ENCODE measurements at places on chromosomes 4 and X. TPM values are rescaled to one million over a fixed set of nuclear protein-coding genes. Genes with fewer than 3 reads are reported as not detected.

DNA sequence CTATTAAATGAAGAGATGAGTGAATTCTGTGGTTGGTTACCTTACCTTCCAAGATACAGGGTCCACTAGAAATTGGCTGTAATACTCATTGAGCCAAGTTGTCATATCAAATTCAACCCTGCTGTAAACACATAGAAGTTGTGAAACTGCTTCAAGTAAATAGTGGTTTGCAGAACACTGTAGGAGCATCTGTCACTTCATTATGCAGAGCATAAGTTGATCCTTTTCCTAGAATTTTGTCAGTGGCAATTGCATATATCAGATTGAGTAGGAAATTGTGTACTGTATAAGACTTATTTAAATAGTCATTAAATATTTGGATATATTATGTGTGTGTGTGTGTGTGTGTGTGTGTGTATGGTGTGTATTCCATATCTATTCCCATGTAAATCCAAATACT lies 8.8 kb upstream of the XK start:
- DNase-seq, result no peak

GRCh38 chr4:154183264-154183663 lies 308.3 kb downstream of the DCHS2 start:
- no peak for DNase-seq

DNA sequence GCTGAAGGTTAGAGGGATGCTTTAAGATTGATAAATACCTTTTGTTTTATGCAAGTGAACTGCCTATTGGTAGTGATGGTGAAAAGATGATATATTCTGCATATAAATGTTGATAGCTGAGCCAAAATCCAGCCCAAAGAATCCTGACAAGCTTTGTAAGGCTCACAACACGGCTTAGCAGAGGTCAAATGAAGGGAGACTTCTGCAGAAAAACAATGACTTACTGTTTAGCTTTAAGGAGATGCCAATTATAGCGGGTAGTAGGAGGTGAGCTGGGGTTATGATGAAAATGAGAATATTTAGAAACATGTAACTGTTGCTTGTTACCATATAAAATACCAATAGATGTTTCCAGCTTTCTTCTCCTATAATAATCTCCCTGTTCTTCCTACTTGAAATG lies 97.1 kb downstream of the AFF1 start:
- no peak for DNase-seq

TCP11X1 gene
- not detected for total RNA-seq

FAM90A26 gene
- total RNA-seq, result not detected

NUDT11 gene
- total RNA-seq, result 1.2 TPM

Data from ureter (tissue), 1 donor.